GM10248 (cell line): ENCODE measurements at places on chromosomes 7 and 10.

- peak; percentile 37 for DNase-seq
Measured at GRCh38 chr7:70347463-70348254, 749.4 kb downstream of the AUTS2 start.

- DNase-seq, result no peak
Measured at GRCh38 chr10:84047258-84048010, 91.9 kb upstream of the GHITM start.

- no peak for DNase-seq
Measured at GRCh38 chr10:31604096-31604495, 285.1 kb downstream of the ZEB1 start.

- no peak for DNase-seq
Measured at GRCh38 chr10:45387096-45387893, 13.3 kb downstream of the ALOX5 start.

DNA sequence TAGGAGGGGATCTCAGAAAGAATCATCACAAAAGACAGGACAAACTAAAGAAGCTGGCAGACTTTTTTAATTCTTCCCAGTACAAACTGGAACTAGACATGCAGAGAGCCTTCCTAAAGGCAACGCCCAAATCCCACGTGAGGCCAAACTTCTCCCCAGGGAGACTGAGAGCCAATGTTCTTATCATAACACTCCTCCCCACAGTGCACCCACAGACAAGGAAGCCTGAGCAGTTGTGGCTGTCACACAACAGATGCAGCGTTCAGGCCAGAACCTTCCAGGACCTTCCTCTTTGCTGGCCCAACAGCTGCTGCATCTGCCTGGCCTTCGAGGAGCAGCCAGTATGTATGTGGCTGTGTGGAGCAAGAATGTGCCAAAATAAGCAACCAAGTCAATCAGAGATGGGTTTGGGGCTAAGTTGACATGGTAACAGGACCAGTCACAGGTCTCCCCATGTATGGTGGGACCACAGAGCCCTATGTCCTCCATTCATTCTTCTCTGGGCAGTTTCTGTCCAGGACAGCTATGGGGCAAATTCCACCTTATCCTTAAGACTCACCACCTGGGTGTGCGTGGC is 34.9 kb downstream of the SRPK2 start:
- no peak for DNase-seq

- DNase-seq, result peak; percentile 12
Measured at GRCh38 chr7:120955577-120956149, 5.1 kb downstream of the ING3 start.

DNA sequence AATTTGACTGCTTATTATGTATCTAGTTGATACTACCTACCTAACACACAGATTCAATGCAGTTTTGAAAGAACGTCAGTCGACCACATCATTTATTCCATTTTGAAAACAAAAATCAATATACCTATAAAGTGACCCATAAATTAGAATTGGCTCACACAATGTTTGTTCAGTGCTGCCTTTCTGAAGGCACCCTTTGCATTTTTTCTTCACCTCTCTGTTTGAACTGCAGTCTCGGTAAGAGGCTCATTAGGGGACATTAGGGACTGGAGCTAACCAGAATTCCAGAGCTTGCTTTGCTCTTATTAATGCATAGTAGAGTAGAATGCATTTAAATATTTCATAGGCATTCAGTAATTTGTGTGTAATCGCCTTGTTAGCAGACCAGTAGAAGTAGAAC is 234.1 kb downstream of the FOXP2 start:
- DNase-seq, result no peak

DNA sequence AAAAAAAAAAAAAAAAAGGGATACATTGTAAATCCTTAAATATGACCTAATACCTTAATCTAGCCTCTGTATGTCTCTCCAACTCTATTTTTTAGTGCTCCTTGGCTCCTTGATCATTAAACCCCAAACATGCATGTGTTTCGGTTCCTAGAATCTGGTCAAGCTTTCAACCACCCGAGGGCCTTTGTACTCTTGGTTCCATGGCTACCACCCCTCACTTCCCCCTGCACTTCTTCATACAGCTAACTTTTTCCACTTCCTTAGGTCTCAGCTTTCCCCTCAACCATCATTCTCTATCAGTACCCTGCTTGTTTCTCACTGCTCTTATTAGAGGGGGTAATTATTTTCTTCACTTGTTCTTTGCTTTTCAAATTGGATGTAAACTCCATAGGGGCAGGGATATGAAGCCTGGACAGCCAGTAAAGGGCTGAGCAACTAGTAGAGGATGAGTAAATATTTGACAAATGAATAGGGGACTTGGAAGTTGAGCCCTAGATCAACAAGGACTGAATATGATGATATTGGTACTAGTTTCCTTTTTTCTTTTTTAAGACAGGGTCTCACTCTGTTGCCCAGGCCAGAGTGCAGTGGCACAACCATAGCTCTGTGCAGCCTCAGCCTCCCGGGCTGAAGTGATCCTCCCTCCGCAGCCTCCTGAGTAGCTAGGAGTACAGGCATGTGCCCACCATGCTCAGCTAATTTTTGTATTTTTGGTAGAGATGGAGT is 4.3 kb upstream of the GDI2 start:
- DNase-seq, result peak; percentile 52

DNA sequence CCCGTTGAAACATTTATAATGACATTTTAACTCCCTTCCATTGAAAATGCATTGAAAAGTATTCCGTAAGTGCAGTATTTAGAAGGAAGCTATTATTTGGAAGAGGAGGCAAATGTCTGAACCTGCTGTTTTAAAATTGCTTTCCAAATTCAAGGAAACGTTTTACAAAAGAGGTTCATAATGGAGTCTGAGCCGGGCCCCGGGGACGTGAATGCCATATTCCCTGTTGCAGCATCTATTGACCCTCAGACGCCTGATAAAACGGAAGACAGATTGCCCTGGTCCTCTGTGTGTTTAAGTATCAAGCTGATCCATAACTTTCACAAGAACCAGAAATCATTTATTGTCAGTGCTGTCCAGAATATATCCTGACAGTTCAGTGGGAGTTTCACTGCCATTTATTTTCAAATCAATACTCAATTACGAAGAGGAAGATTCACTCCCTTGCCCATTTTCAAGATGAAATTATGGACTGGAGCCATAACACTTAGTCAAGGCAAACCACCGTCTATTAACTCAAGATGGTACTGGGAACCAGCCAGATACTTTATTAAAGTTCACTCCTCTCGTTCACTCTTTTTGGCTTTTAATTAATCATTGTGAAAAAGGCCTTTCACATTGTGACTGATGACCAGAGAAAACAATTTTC is 435.7 kb upstream of the PFKP start:
- DNase-seq, result no peak

- no peak for DNase-seq
Measured at GRCh38 chr10:21043044-21043443, 145.9 kb upstream of the NEBL start.

DNA sequence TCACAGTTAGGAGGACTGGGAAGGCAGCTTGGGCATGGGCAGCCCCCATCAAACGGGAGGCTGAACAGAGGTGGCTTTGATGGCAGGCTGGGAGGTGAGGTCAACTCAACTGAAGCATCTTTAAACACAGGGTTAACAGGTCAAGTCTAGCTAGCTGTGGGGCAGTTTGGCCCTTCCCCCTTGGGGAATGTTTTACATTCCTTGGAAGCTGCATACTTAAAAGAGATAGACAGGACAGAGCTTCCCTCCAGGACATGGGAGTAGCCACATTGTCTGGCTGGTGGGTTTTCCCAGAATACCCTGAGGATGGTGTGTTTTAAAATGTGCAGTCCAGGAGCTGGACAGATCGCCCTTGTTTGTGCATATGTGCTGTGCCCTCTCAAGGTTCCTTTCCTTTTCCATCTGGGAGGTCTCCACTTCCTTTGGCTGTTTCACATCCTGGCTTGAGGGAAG is 6.8 kb upstream of the RASSF4 start:
- no peak for DNase-seq

DNA sequence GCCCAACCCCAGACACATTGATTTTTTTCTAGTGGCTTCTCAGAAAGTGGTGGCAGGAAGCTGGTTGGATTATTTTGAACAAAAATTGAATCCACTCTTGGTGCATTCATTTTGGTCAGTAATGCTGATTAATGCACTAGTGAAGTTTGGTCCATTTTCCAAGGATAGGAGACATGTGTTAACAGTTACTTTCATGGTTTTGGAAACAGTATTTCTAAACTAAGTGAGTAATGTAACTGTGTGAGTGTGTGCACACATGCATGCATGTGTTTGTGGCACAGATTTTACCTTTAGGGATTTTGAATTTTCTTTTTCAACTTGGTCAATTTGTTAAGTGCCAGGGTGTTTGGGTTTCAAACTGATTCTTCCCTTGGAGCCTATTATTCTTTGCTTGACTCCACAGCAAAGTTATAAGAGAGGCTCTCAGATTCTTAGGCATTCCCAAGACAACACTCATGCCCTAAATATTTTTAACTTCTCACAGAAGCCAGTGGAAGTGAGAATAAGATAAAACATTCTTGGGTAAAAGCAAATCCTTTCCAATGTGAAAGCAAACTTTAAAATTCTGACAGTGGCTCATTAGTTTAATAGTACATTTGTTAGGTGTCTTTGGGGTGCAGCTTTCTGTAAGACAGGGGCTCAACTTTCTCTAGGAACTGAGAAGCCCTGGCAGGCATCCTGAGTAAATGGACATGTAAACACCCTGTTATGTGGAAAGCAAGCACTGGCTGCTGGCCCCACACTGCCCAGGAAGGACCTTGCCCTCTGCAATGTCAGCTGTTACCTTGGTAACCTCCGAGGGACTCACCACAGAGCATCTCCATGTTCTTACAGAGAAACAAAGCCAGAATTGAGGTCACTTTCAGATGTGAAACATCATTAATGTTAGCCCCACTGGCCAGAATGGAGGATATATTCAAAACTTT is 68.4 kb downstream of the ASAH2B start:
- no peak for DNase-seq

- DNase-seq, result no peak
Measured at GRCh38 chr7:46490406-46490805, 569.3 kb upstream of the IGFBP3 start.

DNA sequence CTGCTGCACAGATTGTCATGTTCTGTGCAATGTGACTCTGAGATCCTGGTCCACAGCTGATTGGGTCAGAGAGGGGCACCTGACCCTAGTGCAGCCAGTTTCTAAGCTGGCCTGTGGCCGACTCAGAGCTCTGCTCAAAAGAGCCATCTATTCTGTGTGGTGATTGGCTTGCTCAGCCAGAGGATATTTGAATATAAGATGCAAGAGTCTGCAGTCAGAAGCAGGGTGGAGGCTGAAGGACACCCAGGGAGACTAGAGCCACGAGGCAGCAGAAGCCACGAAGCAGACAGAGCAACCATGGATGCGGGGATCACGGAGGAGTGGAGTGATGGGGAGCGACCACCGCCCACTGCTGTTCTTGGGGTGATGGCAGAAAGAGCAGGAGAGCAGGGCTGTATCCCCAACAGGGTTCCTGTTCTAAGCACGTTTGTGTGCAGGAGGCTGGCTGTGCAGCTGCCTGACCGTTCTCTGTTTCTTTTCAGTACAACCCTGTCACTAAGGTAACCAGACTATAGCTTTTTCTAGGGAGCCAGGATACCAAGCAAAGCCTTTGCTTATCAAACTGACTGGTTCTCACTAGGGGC is 19.5 kb upstream of the RHEB start:
- no peak for DNase-seq

GRCh38 chr7:17029150-17029549 is 147.4 kb upstream of the AGR3 start:
- DNase-seq, result no peak

DNA sequence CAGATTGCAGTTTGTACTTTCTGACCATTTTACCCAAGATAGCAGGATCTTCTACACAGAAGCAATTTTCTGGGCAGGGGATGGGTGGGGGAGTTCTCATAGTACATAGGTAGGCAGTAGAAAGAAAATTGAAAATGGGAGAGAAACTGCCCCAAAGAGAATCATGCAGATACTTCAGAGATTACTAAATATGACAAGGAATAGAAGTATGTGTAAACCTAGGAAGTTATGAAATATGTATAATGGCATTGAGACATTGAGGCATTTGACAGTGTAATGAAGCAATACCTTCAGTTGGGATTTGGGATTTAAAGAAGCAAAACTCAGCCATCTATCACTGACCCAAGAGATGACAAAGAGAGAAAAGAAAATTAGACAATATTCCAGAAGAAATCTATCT is 233.0 kb downstream of the PTN start:
- no peak for DNase-seq

DNA sequence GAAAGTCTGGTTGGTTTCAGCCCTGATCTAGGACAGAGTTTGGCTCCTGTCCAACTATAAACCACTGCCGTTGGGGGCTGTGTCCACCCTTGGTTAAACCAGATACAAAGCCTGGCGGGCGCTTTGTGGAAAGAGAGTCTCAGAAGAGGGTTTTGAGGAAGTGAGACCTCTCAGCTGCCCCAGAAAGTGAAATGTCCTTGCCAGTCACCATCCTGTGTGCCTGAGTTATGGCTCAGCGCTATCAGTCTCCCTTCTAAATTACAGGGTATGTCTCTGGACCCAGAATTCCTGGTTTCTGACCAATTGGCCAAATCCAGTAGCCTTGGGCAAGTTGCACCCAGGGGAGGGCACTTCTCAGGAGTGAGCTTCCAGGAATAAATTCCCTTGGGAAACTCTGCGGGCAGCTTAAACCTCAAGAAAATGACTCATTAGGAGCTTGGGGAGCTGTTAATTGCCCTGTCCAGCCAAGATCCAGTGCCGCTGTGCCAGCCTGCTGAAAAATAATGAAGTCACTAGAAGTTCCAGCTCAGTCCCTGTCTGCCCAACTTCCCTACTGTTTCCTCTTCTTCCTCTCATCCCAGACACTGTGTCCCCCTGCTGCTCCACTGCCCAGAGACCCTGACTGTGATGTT is 66.7 kb upstream of the PDZD8 start:
- DNase-seq, result no peak

DNA sequence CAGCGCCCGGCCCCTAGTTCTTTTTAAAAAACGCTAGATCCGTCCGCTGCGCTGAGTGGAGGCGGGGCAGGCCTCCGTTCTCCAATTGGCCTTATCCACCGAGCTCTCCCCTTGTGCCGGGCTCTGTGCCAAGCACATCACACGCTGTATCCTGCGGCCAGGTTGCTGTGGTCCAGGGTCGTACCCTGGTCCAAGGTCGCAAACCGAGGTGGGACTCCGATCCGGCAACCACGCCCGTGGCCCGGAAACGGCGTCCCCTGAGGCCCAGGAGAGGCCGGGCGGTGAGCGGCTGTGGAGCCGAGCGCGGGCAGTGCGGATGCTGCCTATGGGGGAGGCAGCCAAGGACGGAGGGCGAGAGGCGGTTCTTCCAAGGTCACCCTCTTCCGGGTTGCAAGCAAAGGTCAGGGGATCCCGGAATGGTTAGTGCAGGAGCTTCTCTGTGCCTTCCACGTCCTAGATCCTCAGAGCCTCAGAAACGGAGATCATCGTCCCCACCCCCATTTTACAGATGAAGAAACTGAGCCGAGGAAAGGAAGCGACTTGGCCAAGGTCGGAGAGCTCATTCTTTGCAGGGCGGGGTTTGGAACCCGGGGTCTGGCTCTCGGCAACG is 72.4 kb upstream of the LRRC4 start:
- peak; percentile 69 for DNase-seq

GRCh38 chr7:22400936-22401553 is 44.1 kb upstream of the RAPGEF5 start:
- no peak for DNase-seq

- no peak for DNase-seq
Measured at GRCh38 chr10:121713486-121713885, 115.2 kb upstream of the FGFR2 start.

GRCh38 chr7:128831994-128832879 is 2.0 kb downstream of the FLNC start:
- no peak for DNase-seq
